HEK293T (cell line): ENCODE measurements at places on chromosomes 1 and 21.

DNA sequence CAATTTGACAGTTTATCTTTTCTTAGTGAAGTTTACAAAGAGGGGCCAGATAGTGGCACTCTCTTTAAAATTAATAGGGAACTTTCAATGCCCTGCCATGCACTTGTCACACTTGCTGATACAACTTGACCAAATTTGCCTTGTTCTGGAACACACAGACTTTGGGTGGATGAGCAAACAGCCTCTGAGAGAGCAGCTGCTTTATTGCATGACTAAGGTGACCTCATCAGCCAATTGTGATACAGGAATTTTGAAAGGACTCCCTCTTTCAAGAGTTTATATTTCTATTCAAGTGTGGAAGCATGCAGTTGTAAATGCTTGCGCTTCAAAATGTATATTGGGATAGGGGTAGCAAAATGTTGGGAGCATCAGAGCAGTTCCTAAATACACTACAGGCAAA is 2.1 kb upstream of the RGS1 start:
- DNase-seq = no peak

DNA sequence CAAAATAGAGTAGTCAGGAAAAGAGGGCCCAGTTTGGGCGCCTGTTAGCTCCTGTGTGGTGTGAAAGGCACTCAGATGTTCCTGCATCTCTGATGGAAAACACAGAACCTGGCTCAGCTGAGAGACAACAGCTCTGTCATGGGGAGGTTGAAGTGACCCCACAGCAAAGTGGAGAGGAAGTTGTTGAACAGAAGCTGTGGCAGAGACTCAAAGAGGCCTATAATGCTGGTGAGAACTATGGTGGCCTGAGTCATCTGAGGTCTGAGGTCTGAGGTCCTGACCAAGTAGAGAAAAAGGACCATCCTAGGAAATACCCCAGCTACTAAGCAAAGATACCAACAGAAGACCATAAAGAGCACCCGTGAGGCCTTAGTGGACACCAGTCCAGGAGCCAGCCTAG is 45.6 kb upstream of the JAK1 start:
- DNase-seq = no peak

GRCh38 chr1:39758556-39759435 is 12.4 kb downstream of the OXCT2 start:
- no peak for DNase-seq

- no peak for DNase-seq
These were observed 10.7 kb downstream of the SCCPDH start for GRCh38 chr1:246734866-246735265.

DNA sequence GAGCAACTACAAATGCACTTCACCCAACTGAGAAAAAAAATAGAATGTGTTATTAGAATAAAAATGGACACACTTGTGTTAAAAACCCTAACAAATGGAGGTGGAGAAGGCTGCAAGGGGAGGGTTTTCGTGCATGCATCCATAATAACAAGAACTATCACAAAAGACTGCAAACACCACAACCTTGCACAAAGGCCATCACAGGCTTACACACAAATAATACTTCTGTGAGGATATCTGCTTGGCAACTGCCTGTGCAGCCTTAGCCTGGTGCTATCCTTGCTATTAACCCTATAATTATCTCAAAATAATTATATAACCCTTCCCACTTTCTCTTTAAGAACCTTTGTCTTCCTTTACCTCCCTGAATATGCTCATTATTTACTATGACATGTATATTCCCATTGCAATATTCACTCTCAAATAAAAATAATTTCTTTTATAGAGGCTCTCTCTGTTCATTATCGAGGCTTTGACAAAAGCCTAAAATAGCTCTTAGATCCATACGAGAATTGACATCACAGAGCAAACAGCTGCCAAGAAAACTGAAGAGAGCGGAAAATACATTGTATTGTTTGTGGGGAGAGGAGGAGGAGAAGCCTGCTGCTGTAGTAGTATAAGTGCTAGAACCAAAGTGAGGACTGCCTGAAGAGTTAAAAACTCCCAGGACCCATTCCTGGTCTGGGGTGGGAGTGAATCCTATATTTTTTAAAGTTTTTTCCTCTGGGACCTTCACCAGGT is 1768.7 kb downstream of the BRINP3 start:
- no peak for DNase-seq

GRCh38 chr1:64187646-64188045 is 15.8 kb upstream of the UBE2U start:
- DNase-seq = no peak

DNA sequence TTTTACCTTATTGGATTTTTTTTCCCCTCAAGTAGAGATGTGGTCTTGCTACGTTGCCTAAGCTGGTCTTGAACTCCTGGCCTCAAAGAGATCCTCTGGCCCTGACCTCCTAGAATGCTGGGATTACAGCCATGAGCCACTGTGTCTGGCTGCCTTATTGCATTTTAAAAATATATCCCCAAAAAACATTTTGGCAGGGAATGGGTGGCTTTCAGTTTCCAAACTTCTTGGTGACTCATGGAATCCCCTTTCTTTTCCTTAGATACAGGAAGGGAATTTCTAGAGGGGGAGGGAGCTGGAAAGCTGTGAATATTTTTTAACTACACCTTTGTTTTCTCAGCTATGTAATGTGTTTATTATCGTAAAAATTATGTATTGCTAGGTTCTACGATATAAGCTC is 73.3 kb downstream of the SNRPE start:
- no peak for DNase-seq

- peak; percentile 58 for DNase-seq
These were observed at the start of gene ZBTB18 for GRCh38 chr1:244050835-244051444. Gene ZBTB18 (plus strand): TSS chr1:244051283. CDS start chr1:244051432, 149 bp downstream.

DNA sequence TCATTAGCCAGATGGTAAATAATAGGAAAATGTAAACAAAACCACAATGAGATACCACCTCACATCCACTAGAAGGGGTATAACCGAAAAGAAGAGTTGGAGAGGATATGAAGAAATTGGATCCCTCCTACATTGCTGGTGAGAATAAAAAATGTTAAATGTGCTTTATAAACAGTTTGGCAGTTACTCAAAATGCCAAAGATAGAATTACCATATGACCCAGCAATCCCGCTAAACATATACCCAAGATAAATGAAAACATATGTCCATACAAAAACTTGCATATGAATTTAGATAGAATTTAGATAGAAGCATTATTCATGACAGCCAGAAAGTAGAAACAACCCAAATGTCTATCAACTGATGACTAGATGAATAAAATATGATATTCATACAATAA is 4.4 kb upstream of the FMO2 start:
- no peak for DNase-seq

DNA sequence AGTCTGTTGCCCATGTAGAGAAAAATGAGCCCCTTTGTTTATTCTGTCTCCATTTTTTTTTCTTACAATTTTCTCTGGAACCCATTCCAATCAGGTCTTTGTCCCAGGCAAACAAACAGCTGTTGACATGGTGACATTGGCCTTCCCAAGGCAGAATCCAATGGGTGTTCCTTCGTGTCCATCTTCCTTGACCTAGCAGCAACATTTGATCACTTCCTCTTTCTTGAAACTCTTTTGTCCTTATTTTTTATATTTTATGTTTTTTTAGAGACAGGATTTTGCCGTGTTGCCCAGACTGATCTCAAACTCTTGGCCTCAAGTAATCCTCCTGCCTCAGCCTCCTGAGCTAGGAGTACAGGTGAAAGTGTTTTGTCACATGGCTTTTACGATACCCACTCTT is 65.4 kb upstream of the CACNA1E start:
- no peak for DNase-seq

- DNase-seq = no peak
These were observed 380.8 kb downstream of the NPHP4 start for GRCh38 chr1:5611431-5611830.

- DNase-seq = no peak
These were observed 64.9 kb downstream of the MACF1 start for GRCh38 chr1:39269349-39269748.

DNA sequence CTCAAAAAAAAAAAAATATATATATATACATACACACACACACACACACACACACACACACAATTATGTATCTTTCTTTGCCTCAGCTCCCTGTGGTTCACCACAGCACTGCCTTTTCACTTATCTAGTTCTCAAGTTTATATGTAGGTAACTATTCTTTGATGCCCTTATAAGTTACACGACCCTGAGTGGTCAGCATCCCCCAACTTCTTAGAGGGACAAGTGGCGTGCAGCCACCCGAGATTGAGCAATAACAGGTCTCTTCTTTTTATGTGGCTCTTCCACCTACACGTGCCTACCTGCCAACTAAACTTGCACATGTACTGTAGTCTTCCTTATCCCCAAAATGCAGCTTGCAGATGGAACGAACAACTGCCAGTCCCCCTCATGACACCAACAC is 120.8 kb downstream of the GABPA start:
- DNase-seq = no peak

DNA sequence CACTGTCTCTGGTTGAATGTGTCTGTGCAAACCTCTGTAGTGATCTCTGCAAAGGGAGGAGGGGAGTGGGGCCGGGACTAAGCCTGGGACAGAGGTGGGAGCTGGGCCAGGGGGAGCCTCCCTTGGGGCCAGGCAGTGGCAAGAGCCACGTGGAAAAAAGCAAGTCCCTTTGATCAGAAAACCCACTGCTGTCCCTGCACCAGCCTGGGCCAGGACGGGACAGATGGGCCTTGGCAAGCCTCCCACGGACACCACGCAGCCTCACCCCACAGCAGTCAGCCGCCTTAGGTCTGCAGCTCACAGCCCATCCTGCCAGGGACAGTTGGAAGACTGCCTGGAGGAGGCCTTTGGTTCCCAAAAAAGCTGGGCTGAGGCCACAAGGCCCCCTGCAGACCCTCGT is 11.7 kb upstream of the TRAPPC10 start:
- no peak for DNase-seq

- no peak for DNase-seq
These were observed 5.8 kb upstream of the KIAA0040 start for GRCh38 chr1:175198332-175198731.

DNA sequence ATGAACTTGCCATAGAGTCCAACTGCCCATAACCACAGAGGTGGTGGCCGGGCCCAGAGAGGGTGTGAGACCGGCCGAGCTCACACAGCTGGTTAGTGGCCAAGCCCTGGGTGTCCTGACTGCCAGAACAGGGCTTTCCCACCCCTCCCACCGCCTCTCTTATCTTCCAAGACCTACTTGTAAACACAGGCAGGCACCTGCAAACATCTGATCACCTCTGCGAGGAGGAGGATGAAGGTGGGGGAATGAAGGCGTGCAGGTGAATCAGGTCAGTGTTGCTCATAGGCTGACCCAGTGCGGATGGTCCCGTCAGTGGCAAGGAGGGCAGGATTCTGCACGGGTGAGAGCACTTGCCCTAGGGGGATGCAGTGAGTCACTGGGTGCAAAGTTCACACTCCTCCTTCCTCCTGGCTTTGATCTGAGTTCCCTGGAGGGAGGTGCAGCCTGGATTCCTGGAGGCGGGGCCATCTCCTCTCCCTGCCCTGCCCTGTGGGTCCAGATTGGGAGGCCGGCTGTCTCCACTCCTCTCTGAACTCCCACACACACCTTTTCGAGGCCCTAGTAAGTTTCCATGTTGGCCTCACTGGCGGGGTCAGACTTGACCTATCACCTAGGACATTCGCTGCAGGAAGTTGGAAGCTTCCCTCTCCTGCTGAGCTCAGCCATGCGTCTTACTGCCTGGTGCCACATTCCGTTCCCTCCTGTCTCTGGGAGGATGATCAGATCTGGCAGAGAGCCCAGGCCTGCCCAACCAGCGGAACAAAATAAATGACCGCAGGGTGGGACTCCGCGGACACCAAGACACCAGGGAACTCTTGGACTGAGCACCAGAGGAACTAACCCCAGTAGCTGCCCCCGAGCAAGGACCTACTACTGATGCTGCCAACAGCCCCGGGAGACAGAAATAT is 7.3 kb downstream of the UQCRHL start:
- peak; percentile 37 for DNase-seq

DNA sequence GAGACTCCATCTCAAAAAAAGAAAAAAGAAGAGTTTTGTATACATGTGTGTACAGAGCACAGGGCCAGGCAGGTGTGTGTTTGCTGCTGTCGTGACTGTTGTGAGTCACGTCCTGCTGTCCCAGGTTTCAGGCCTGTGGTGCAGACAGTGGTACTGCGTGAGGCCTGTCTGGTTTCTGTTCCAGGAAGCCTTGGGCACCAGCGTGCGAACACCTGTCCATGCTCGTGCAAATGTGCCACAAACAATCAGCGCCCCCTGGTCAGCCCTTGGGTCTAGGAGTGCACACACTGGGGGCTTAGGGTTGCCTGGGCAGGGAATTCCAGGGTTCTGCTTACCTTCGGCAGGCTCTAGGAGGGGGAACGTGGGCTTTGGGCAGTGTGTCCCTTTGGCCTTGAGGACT is 16.9 kb downstream of the GPR157 start:
- DNase-seq = no peak

- no peak for DNase-seq
These were observed 93.5 kb downstream of the WDR4 start for GRCh38 chr21:42785666-42786427.

DNA sequence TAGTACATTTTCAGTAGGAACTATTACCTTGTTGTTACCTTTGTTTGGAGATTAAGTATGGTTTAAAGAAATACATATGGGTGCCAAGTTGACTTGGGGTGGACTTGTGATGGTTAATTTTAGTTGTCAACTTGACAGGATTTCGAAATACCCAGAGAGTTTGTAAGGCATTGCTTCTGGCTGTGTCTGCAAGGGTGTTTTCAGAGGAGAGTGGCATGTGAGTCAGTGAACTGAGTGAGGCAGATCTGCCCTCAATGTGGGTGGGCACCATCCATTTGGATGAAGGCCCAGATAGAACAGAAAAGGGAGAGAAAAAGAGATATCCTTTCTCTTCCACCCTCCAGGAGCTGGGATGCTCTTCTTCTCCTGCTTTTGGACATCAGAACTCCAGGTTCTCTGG is 315.5 kb downstream of the GPATCH2 start:
- DNase-seq = no peak

DNA sequence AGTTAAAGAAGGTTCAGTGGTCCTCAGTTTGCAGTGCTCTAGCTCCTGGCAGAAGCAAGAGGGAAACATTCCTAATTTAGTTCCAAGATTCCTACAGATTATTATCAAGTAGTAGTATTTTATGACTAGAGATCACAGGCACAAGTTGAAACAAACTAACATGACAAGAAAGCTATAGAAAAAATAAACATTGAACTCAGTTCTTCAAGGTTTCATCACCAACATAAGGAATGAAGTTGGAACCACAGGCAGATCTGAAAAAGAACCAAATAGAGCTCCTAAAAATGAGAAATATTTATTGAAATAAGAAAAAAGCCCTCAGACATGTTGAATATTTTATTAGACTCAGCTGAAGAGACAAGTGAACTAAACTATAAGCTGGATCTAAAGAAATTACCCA is 40.6 kb downstream of the PDC start:
- no peak for DNase-seq

- no peak for DNase-seq
These were observed 29.0 kb downstream of the GREM2 start for GRCh38 chr1:240582953-240583352.

- peak; percentile 10 for DNase-seq
These were observed 212.9 kb downstream of the DNM3 start for GRCh38 chr1:172054172-172054571.

DNA sequence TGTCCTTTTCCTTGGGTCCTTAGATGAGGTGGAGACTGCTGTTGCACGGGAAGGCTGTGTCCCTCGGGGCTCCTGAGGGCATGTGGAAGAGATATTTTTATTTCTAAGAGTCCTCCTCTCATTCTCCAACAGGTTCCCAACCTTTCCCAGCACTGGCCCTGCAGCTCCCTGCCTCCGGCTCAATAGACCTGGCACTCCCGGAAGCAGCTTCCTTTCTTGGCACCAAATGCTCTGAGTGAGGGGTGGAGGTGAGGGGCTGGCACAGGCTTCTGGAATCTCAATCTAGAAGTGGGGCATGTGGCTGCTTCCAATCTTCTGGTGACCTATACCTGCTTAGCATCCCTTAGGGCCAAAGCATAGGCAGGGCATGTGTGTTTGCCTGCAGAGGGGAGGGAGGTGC is 4.5 kb downstream of the ETV3L start:
- DNase-seq = no peak
